ENCODE measurements at places on chromosomes 13 and 19.

DNA sequence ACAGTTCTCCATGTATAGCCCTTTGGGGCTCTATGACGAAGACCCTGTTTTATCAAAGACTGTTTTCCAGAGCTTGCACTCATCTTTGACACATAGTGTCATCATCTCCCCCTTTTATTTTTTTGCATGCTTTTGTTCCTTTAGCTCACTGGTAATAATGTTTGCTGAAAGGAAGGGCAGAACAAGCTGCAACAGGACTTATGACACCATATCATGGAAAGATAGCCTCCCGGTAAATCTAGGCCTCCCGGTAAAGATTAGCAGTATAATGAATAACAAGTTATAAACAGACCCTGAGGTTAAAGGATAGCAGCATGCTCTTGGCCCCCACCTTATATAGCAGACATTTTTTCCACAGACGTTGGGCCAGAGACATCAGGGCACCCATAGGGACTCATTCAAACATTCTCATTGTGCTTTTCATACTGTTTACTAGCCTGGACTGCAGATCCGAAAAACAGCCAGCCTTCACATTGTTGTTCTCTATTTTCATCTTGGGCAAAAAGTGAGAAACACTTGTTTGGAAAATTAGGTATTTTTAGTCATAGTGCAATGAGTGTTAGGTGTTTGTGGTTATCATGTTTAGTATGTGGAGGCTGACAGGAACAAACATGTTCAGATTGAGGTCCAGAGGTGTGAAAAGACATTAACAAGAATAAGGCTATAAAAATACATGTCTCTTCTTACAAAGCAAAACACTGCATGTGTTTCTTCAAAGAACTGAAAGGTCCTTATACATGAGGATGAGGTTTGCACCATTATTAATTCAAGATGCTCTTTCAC lies 136.9 kb upstream of the SPRY2 start:
- DNase-seq: no peak

DNA sequence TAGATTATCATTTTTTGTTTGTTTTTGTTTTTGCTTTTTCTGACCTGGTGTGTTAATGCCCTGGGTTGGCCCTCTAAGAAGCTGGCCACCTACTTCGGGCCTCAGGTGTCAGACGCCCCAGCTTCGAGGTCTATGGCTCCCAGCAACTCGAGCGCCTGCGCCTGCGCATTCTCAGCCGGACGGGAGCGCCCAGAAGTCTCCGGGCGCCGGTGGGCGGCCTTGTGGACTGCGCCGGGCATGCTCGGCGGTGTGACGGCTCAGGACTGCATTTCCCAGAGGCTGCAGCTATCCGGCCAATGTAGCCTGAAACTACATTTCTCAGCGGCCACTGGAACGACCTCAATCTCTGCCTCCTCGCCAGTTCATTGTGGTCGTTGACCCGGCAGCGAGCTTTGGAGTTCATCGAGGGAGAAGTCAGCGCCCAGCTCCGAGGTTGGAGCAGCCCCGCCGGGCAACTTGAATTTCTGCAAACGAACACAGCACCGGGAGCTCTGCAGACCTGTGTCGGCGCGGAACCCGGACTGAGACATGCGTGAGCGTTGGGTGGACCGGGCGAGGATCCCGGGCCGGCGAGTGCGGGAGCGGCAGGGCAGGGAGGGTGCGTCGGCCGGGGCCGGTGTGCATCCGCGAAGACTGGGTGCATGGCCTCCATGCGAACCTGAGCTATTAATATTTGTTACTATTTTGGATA lies at the start of gene ZNF30:
Gene ZNF30 (plus strand): TSS at position 219 of the 691 bp plus-strand sequence. CDS start 3,045 bp downstream, outside the sequence.
- DNase-seq: peak; percentile 16

GRCh38 chr19:48624791-48625723 lies 5.8 kb downstream of the SPHK2 start:
- DNase-seq: no peak

- no peak for DNase-seq
Measured at GRCh38 chr13:45781553-45782326, 69.8 kb downstream of the SIAH3 start.

GRCh38 chr13:113527272-113527958 lies 36.9 kb upstream of the DCUN1D2 start:
- DNase-seq: no peak

DNA sequence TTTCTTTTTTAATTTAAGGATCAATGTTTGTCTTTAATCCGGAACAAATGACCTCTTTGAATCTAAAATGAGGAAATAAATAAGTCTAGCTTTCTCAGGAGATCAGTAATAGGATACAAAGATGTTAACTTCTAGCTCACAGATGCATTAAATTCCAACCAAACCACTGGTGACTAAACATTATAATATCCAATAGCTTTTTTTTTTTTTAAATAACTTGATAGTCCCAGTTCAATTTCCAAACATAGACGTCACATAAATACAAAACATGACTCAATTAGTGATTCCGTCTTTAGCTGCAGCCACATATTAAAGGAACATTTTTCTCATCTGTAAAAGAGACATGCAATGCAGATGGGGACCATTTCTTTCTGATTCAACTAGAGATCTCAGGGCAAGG lies 390.5 kb upstream of the PCDH9 start:
- no peak for DNase-seq

- no peak for DNase-seq
Measured at GRCh38 chr19:5124111-5124855, 155.4 kb downstream of the KDM4B start.

- DNase-seq: no peak
Measured at GRCh38 chr13:112874751-112875300, 94.2 kb upstream of the MCF2L start.

DNA sequence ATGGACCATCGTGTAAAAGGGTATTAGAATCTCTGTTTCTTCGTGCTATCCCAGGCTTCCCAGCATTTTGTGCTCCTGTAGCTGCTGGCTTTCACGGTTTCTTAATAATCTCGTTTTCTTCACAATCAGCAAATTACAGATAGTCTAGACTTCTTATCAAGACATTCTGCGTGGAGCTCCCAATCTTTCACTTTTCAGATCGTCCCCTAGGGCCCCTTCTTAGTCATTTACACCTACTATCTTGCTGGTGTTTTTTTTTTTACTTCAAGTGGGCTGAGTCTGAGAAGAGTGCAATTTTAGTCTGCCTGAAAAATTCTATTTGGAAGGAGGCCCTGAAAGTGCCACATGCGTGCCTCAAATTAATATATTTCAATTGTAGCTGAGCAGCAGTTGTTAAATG lies 275.1 kb downstream of the SHISA2 start:
- DNase-seq: no peak

All from esophagus squamous epithelium (tissue), 5 donors.